ENCODE measurements at places on chromosomes 6 and 20. TPM values are rescaled to one million over a fixed set of nuclear protein-coding genes. Genes with fewer than 3 reads are reported as not detected.

DNA sequence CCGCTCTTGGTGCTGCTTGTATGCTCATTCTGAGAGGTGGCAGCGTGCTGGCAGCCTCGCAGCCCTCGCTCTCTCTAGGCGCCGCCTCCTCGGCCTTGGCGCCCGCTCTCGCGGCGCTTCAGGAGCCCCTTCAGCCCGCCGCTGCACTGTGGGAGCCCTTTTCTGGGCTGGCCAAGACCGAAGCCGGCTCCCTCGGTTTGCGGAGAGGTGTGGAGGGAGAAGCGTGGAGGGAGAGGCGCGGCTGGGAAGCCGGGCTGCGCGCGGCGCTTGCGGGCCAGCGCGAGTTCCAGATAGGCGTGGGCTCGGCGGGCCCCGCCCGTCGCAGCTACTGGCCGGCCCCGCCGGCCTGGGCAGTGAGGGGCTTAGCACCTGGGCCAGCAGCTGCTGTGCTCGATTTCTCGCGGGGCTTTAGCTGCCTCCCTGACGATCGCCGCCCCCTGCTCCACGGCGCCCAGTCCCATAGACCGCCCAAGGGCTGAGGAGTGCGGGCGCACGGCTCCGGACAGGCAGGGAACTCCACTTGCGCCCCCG is 19.5 kb upstream of the FAM8A1 start:
- no peak for DNase-seq

- no peak for DNase-seq
Measured at GRCh38 chr6:39496456-39496855, 174.0 kb upstream of the KCNK16 start.

DNA sequence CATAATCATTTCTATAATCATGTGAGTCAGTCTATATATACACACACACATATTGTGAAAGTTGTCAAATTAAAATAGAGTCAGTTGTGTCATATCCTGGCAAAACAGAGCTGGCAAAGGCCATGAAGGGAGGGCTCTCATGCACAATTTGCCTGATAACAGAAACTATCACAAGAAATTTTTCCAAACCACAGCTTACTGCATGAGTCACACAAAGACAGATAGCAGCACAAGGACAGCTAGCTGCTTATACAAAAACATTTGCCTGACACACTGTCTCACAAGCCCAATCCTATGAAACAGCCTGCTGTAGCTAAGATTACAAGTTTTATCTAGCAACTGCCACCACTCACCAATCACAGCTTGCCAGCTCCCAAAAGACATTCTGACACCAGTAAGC is 848.5 kb upstream of the MAN1A1 start:
- DNase-seq = no peak

DNA sequence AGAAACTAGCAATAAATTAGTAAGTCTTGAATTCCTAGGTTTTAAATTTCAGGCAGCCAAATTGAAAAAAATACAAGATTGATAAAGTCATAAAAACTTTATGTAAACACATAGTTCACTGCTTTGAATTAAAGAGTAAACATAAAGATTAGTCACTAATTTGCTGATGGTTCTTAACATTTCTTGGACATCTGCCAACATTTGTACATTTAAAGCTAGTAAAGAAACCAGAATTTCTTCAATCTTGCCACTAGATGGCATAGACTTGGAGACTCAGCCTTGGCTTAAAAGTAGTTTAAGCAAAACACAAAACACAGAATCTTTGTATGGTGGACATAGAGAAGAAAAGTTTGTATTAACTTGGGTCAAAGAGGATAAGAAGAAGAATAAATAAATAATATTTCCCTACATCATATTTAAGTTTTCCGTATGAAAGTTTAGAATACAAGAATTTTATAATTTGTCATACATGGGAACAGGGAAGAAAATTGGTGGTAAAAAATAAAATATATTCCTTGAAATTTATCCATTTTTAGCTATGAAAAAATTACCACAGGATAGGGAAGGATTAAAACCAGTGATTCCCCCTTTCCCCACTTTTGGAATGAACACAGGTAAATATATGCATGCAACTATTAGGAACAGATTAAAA is 41.7 kb upstream of the FAM135A start:
- DNase-seq = no peak

- no peak for DNase-seq
Measured at GRCh38 chr20:48578397-48579098, 249.3 kb downstream of the PREX1 start.

- peak; percentile 71 for DNase-seq
Measured at GRCh38 chr6:101396548-101397173, 3.2 kb downstream of the GRIK2 start.

DNA sequence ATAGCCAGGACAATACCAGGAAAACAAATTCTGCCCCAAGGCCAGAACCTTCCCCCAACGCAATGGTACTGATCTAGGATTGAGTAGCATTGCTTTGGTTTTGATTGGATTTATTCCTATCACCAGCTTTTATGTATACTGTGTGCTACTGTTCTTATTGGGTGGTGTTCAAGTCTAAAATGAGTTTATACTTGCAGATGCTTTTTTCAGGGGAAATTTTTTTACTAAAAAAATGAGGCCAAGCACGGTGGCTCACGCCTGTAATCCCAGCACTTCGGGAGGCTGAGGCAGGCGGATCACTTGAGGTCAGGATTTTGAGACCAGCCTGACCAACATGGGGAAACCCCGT is 116.8 kb downstream of the ZMYND8 start:
- DNase-seq = no peak

The YIPF3 gene
- total RNA-seq = 129 TPM

The PACRG gene
- not detected for total RNA-seq

The RIN2 gene
- 82.0 TPM for total RNA-seq

The MTFR2 gene
- 9.8 TPM for total RNA-seq

The NMBR gene
- not detected for total RNA-seq
